Midbrain (tissue), 1 donor: ENCODE measurements at places on chromosomes 11 and 22.
A peak's percentile ranks its signal among the peaks of the same experiment; 100 is the strongest.

- DNase-seq, result no peak
Measured at GRCh38 chr11:128593281-128593680, 5.9 kb upstream of the ETS1 start.

DNA sequence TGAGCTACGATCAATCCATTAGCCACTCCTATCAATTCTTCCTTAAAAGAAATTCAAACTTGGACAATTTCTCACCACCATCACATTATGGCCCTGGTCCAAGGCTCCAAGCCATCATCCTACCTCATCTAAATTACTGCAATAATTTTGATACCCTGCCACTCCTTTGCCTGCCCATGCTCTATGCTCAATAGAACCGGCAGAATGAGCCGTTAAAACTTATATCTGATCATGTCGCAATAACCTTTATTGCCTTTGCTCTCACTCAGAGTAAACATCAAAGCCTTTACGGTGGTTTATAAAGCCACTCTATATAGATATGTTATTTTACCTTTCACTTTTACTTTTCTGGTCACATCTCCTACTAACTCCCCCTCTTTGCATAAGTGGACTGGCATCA, 2392.1 kb upstream of the RAG2 start:
- no peak for DNase-seq

DNA sequence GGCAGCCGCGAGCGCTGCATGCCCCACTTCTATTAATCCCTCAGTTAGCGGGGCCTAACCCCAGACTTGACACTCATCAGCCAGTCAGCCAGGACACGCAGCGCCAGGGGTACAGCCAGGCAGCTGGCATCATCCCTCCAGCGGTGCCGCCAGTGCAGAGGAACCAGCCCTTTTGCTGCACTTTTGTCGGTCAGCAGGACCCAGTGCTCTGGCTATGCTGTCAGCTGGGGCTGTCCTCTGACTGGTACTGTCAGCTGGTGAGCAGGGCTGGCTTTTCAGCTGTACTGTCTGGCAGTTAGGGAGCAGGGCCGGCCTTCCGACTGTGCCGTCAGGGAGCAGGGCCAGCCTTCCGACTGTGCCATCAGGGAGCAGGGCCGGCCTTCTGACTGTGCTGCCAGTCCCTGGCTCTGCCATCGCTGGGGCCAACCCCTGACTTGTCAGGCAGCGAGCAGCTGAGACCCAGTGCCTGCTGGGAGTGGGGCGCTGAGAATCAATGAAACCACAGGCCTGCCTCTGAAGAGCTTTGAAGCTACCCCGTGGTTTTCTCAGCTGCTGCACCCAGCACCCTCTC, 115.4 kb downstream of the KIAA1671 start:
- peak; percentile 62 for DNase-seq

DNA sequence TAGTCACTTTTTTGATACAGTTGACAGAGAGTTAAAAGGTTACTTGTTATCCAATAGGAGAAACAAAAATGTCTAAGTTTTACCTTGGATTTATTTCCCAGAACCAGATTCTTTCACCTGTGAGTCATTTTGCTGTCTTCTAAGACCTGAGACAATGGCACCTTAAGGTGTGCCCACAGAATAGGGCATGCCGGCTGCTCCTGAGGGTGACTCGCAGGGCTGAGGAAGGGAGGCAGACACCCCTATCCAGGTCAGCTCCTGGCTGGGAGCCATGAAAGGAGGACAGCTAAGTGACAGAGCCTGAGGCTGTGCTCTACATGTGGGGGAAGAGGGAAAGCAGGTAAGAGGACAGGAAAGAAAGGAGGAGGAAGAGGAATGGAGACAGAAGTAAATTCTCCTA, 67.8 kb downstream of the RASSF10 start:
- no peak for DNase-seq

DNA sequence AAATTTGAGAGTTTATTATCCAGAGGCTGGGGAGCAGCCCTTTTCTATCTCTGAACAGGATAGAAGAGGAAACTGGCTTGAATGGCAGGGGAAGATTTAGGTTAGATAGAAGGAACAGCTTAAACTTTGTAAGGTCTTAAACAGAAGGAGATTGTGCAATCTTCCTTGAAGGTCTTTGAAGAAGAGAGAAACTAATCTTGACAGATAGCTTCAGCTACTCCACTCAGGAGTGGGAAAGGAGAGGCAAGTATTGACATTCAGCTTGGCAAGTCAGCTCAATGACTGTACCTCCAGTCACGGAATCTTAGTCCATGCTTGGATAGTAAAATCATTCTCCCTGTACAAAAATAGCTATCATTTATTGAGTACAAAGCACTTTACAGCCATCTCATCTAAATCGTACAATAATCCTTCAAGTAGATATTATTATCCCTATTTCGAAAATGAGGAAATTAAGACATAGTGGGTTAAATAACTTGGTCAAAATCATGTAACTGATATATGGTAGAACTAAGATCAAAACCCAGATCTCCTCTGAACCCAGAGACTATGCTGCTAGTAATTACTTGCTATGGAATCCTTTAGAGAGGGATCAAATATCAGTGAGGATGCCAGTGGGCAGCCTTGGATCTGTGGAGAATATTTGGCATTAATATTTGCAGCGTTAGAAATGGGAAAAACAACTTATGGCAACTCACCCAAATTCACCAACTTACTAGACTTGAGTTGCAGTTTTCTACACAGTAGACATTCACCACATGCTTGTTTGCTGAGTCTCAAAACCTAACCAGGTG, 14.6 kb downstream of the C11orf97 start:
- DNase-seq, result no peak

DNA sequence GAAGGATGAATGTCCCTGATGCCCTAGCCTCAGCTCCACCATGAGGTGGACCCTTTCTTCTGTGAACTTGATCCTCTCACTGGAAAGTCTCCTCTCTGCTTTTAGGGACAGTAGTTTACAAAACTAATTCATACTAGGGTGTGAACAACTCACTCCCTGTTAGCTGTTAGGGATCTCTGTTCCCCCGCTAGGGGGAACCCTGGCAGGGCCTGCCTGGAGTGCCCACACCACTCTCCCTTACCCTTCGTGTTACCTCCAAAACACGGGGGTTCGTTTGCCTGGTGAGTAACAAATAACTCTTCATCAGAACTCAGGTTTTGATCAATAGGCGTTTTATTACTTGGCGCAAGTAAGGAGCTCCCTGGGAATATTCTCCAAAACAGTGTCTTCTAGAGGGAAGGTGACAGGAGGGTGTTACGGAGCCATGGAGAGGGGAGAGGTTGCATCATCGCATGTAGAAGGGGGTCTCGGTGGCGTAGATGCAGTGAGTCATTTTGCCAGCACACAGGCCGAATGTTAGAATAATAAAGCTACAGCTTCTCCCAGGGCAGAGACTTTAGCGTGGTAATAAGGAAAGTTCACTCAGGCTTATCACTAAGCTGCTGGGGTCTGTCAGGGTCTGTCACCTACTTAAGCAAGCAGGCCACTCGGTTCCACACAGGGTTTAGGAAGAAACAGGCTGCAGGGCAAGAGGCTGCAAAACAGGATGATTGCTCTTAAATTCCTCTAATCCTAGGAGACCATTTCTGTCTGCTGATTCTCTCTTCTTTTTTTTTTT, 45.8 kb downstream of the C11orf96 start:
- no peak for DNase-seq

DNA sequence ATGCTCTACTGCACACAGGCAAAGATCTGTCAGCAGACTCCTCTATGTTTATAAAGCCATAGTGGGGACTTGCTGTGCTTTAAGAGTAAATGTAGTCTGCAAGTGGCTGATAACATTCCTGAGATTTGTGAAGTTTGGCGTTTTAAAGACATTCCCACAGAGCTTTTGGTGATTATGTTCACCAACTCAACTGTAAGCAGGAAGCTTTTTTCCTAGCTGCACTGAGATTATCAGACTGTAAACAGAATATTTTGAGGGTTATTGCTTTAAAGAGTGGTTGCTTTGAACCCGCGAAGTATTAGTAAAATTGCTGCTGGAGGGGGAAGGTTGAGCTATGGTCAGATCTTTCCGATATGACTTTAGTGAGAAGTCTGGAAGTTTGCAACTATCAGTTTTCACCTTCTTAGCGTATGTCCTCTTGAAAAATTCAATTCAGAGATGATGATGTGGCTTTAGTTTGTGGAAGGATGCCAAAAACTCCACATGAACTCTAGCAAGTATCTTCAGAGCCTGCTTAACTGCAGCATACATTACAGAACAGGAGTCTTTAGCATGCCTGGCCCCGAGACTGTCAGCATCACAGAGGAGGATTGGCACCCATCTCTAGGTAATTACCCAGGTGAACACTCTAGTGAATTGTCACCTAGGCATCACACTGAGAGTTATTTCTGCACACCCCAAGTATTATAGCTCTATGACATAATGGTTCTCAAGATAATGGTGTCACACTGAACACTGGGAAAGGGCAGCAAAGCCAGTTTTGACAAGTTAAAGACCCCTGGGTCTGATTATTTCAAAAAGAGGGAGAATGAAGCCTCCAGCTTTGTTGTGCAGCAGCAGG, 89.9 kb downstream of the MTNR1B start:
- DNase-seq, result no peak

DNA sequence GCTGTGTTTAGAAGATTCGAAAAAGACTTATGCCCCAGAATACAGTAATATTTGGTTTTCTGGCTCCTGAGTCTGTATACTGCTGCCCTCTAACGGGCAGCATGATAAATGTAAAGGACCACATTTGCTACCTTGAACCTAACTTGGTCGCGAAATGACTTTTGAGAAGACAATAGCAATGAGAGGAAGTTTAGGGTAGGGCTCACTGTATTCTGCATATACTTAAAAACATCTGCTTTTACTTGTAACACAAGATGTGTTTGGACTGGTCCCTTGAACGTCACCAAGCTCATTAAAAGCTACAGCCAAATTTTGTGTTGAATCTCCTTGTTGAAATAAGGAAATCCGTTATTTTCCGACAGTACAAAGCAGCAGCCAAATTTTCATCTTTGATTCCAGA, 309.1 kb downstream of the SWAP70 start:
- peak; percentile 10 for DNase-seq

GRCh38 chr11:62694455-62695167, 5.3 kb upstream of the LRRN4CL start:
- DNase-seq, result peak; percentile 59
